Right lung (tissue), 10 donors: ENCODE measurements at places on chromosomes 4 and X. TPM values are rescaled to one million over a fixed set of nuclear protein-coding genes. Genes with fewer than 3 reads are reported as not detected.

CCDC110 gene
- 3.6 TPM for polyA plus RNA-seq

ANXA3 gene
- 64.9 TPM for polyA plus RNA-seq

NAA11 gene
- not detected for polyA plus RNA-seq

DNA sequence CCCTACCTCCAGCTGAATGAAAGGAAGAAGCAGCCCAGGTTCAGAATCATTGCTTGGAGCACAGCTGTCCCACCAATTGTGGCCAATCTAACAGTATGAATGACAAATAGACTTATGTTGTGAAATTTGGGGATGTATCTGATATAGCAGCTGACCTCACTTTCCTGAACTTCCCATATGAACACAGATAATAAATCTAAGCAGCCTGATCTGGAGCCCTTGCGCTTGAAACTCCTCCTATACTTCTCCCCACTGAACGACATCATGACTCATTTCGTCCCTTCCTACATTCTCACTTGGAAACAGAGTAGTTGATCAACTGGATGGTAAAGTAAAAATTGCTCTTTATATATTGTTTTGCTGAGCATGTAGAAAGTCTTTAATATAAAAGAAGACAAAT is 24.2 kb upstream of the AMELX start:
- DNase-seq: no peak

- DNase-seq: no peak
These were observed 142.9 kb downstream of the ANAPC10 start for GRCh38 chr4:144955104-144955503.

ARMCX4 gene
- polyA plus RNA-seq: 34.8 TPM

DNA sequence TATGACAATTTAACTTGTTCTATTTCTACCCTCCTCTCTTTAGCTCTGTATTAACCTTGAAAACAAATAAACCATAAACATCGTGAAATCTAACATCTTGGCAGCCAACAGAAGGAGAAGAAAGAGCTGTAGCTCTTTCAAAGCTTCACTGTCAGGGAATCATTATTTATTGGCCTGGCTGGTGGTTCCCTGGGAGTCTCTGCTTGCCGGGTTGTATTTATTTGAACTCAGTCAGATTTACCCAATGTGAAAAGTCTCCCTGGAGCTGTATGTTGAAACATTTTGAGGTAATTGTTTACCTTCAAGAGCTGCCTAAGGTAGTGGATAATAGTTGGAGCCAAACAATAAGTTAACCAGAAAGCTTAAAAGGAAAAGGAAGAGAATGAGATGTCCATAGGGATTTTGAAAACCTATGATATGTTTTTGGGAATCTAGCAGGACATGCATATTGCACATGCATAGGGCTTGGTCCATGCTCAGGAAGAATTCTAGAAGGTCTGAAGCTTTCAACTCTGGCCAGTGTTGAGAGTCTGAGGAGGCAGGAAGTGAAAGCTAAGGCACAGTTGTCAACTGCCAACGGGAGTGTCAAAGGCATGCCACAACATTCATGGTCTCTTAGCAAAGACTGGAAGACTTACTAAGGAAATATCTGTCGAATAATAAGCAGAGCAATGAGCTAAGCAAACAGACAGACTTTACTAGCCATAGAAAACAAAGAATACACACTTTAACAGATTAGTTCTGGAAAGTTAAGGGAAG is 621.6 kb downstream of the PCDH7 start:
- DNase-seq: no peak
